Activated CD4-positive, alpha-beta T cell treated with anti-CD3 and anti-CD28 coated beads, Interleukin-2, amount 10 ng/mL, durations not matched to agents 24 days and 14 days (primary cell): ENCODE measurements at places on chromosomes 7 and 10. TPM values are rescaled to one million over a fixed set of nuclear protein-coding genes. Genes with fewer than 3 reads are reported as not detected.
A peak's percentile ranks its signal among the peaks of the same experiment; 100 is the strongest.

GRCh38 chr7:150374472-150374871, 4.7 kb upstream of the ZNF775 start:
- no peaks in the 10 kb centered on the region for H3K27me3 ChIP-seq
- peak overlapping the region; percentile 2 for H3K27ac ChIP-seq
- H3K4me3 ChIP-seq: no peak overlapping the region
- H3K36me3 ChIP-seq: peaks cover 28% of the 10 kb centered on the region

The DPP6 gene
- total RNA-seq: not detected in 2 replicates

- peaks cover 5% of the 10 kb centered on the region for H3K4me1 ChIP-seq
- no peaks in the 10 kb centered on the region for H3K36me3 ChIP-seq
- DNase-seq: no peak
- no peak overlapping the region for H3K4me3 ChIP-seq
- H3K27ac ChIP-seq: no peak overlapping the region
- peaks cover 44% of the 10 kb centered on the region for H3K27me3 ChIP-seq
These were observed 5.6 kb downstream of the WNT16 start for GRCh38 chr7:121334376-121334775.

The FAM13C gene
- total RNA-seq: not detected in 2 replicates

The AKAP9 gene
- 36.0 and 38.2 TPM in 2 replicates for total RNA-seq

The TUBB8 gene
- total RNA-seq: not detected in 2 replicates

- H3K36me3 ChIP-seq: no peaks in the 10 kb centered on the region
- no peaks in the 10 kb centered on the region for H3K4me1 ChIP-seq
- H3K4me3 ChIP-seq: no peak overlapping the region
- H3K27ac ChIP-seq: no peak overlapping the region
These were observed 42.7 kb downstream of the PAPSS2 start for GRCh38 chr10:87702260-87702972.

The ZNF425 gene
- 0.44 and 0.92 TPM in 2 replicates for total RNA-seq

The OR2F2 gene
- not detected in 2 replicates for total RNA-seq

DNA sequence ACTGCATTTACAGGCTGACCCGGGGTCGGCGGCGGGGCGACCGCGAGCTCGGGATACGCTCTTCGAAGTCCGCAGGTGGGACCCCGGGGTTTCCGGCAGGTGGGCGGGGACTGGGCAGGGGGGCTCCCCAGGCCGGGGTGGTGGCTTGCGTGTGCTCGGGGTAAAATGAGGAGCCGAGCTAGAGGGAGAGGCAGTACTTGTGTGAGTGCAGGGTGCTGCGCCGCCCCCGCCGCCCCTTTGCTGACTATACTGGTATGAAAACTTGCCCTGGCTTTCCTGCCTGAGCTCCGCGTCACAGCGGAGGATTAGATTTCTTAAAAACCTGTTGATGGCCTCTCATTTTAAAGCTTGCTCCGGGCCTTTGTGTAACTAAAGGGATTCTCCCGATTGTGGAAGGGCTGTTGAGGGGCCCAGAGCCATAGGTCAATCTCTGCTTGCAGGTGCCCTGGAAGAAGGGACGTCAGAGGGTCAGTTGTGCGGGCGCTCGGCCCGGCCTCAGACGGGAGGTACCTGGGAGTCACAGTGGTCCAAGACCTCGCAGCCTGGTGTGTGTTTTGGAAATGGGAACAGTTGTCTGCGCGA, 488 bp downstream of the ARMC10 start:
- peaks cover 11% of the 10 kb centered on the region for H3K36me3 ChIP-seq
- DNase-seq: peak; percentile 87
- peak overlapping the region; percentile 95 for H3K4me3 ChIP-seq
- H3K27me3 ChIP-seq: no peaks in the 10 kb centered on the region
- H3K27ac ChIP-seq: peak overlapping the region; percentile 92

The GIMAP5 gene
- total RNA-seq: 44.4 and 50.9 TPM in 2 replicates

DNA sequence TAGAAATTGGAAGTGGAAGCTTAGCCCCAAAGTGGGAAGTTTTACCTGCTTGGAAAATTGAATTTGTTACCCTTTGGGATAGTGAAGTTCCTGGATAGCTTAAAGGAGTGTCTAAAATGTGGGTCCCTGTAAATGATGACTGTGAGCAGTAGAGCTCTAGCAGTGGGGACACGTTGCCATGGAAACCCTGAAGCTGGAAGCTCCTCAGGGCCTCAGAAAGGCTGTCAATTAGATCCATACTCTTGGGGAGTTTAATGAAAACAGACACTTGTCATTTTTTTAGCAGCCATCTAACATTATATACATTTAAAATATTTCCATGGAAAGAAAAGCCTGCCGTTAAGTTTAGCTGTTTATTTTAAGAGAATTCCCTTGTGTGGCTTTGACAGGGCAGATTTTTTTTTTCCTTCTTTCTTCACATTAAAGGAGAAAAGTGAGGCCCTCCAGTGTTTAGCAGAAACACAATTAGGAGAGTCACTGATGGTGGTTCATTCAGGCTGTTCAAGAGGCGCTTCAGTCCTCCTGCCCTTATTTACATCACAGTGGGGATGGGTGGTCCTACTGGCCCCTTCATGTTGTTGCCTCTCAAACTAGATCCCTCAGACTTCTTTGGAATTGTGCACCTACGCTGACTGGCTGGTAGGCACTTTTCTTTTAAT, 518.4 kb downstream of the CCSER2 start:
- no peak for DNase-seq
- no peak overlapping the region for H3K27ac ChIP-seq
- H3K4me1 ChIP-seq: no peaks in the 10 kb centered on the region

The PDK4 gene
- total RNA-seq: not detected in 2 replicates

The TRIM50 gene
- not detected in 2 replicates for total RNA-seq

The LRIT1 gene
- not detected in 2 replicates for total RNA-seq

DNA sequence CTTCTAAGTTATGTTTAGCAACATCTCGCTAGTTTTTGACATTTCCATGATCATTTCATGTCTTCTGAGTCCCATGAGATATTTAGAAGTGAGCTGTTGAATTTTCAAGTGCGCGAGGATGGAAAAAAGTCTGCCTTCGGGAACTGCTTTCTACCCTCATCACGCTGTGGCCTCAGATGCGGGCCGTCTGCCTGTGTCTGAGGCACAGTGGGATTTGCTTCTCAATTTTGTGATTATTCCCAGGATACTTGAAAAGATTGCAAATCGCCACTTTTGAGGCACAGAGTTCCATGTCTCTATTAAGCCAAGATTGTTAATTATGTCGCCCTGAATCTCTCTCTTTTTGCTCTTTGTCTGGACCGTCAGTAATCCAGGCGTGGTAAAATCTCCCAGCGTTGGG, 30.8 kb upstream of the NKX6-2 start:
- no peak overlapping the region for H3K27ac ChIP-seq
- no peak for DNase-seq
- no peak overlapping the region for H3K4me3 ChIP-seq
- H3K27me3 ChIP-seq: no peaks in the 10 kb centered on the region
- no peaks in the 10 kb centered on the region for H3K36me3 ChIP-seq
